Right lobe of liver (tissue), 6 donors: ENCODE measurements at places on chromosomes 1 and 21. TPM values are rescaled to one million over a fixed set of nuclear protein-coding genes. Genes with fewer than 3 reads are reported as not detected.

The TBX19 gene
- total RNA-seq, result 0.43 TPM

- H3K4me3 ChIP-seq, result no peak overlapping the region
- H3K36me3 ChIP-seq, result no peaks in the 10 kb centered on the region
- no peak for DNase-seq
- no peak overlapping the region for H3K27ac ChIP-seq
- H3K27me3 ChIP-seq, result no peaks in the 10 kb centered on the region
Observed at GRCh38 chr1:119815361-119815760, 4.1 kb upstream of the REG4 start.

GRCh38 chr1:9602794-9603167 lies 14.1 kb downstream of the TMEM201 start:
- no peaks in the 10 kb centered on the region for H3K36me3 ChIP-seq
- no peak overlapping the region for H3K4me3 ChIP-seq
- no peak overlapping the region for H3K27ac ChIP-seq
- H3K4me1 ChIP-seq, result no peaks in the 10 kb centered on the region
- no peak for DNase-seq

- H3K4me1 ChIP-seq, result no peaks in the 10 kb centered on the region
- H3K36me3 ChIP-seq, result no peaks in the 10 kb centered on the region
- H3K27ac ChIP-seq, result no peak overlapping the region
- no peak overlapping the region for H3K4me3 ChIP-seq
- DNase-seq, result no peak
Observed at GRCh38 chr1:203183828-203184227, 2.7 kb downstream of the CHI3L1 start.

DNA sequence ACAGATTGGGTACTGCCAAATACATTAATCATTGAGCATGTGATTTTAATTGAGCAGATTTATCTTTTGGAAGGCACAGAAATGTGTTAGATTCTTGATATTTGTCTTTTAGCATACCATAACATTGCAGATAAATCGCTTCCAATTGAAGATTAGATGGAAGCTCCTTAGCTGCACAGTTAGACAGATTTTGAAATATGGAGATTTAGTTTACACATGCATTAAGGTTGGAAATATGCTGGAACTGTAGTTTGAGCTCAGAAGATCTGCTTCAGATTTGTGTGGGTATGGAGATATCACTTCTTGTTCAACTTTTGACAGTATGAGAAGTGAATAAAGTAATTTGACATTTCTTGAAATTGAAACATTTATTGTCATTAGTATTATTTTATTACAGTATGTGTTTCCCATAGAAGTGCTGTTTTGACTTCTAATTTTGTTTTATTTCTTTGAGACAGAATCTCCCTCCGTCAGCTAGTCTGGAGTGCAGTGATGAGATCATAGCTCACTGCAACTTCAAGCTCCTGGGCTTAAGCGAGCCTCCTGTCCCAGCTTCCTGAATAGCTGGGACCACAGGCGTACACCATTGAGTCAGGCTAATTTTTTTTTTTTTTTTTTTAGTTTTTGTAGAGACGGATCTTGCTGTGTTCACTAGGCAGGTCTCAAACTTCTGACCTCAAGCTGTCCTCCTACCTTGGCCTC lies 29.1 kb downstream of the THRAP3 start:
- H3K27me3 ChIP-seq, result no peaks in the 10 kb centered on the region
- H3K4me3 ChIP-seq, result no peak overlapping the region

GRCh38 chr21:43867332-43867703 lies 2.3 kb downstream of the AGPAT3 start:
- H3K4me3 ChIP-seq, result peak overlapping the region; percentile 85
- H3K27ac ChIP-seq, result peak overlapping the region; percentile 89
- H3K36me3 ChIP-seq, result no peaks in the 10 kb centered on the region
- no peaks in the 10 kb centered on the region for H3K27me3 ChIP-seq

DNA sequence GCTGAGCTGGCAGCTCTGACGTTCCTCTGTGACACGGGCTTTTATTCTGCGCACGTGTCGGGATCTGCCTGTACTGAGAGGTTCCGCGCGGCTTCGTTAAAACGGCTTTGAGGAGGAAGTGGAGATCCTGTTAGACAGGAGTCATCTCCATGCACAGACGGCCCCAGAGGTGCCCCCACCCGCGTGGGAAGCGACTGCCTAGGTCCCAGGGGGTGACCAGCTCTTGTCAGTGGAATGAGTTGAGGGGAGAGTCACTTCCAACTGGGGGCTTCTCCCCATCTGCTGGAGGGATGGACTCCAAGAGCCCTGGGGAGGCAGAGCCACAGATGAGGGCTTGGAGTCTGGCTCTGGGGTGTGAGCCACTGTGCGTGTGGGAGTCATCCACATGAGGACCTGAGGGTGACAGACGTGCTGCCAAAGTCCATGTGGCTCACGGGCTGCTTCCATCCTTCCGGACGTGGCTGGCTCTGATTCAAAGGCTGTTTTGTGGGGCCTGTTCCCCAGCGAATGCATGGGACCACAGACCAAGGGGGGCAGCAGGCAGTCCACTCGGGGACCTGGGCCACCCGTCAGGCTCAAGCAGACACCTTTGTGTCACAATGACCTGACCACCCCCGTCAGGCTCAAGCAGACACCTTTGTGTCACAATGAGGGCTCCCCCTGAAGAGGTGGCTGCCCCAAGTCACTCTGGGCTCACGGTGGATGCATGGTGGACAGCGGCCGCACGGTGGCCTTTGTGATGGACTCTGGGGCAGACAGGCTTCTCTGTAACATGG lies 26.8 kb downstream of the PTTG1IP start:
- H3K4me3 ChIP-seq, result no peak overlapping the region
- no peaks in the 10 kb centered on the region for H3K4me1 ChIP-seq
- no peaks in the 10 kb centered on the region for H3K27me3 ChIP-seq
- no peak overlapping the region for H3K27ac ChIP-seq
- peaks cover 22% of the 10 kb centered on the region for H3K36me3 ChIP-seq
